Natural killer cell (primary cell): ENCODE measurements at places on chromosomes 4 and X. TPM values are rescaled to one million over a fixed set of nuclear protein-coding genes. Genes with fewer than 3 reads are reported as not detected.

DNA sequence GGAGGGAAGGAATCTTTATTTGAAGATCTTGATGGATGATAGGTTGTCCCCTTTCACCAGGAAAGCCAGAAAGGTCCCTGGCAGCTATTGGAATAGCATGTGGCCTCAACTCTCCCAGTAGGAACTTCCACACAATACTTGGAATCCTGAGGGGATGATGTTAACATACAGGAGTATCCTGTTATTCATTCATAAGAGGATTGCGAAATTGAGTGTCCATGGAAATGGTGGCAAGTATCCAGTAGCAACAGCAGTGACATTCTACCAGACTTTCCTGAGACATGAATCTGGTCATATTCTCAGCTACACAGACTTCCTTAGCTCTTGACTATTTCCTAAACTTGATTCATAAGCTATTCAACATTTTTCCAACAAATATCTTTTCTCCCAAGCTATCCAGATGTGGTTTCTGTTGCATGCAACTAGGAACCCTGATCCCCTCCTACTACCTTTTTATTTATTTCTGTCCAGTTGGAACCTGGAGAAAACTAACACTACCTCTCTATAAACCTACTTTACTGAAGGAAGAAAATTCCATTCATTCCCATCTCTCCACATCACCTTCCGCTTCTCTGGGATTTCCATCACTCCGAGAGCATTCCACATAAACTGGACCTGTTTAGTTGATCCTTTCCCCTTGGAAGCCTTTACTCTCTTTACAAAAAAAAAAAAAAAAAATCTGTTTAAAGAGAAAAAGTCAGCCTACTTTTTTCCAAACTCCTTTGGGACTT is 101.8 kb downstream of the ANXA5 start:
- DNase-seq, result no peak

GRCh38 chrX:48505481-48505880 is 3.3 kb upstream of the PORCN start:
- no peak for DNase-seq

DNA sequence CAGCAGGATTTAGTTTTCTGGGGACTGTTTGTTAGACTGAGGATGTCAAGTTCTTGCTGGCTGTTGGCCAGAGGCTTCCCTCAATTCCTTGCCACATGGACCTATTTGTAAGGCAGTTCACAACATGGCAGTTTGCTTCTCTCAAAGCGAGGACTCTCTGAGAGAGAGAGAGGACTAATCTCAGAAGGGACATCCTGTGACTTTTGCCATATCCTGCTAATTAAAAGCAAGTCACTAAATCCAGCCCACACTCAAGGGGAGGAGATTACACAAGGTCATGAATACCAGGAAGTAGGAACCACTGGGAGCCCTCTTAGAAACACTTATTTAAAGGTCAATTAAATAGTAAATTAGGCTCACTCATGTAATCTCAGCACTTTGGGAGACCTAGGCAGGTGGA is 38.2 kb downstream of the PPP1R2C start:
- DNase-seq, result no peak

GRCh38 chrX:130097507-130098209 is 12.6 kb downstream of the ELF4 start:
- no peak for DNase-seq

Gene PJA1
- total RNA-seq, result 18.5 TPM
